ENCODE measurements at places on chromosomes 3 and 15.

GRCh38 chr3:60551455-60552209 lies 699.6 kb downstream of the FHIT start:
- DNase-seq = no peak

DNA sequence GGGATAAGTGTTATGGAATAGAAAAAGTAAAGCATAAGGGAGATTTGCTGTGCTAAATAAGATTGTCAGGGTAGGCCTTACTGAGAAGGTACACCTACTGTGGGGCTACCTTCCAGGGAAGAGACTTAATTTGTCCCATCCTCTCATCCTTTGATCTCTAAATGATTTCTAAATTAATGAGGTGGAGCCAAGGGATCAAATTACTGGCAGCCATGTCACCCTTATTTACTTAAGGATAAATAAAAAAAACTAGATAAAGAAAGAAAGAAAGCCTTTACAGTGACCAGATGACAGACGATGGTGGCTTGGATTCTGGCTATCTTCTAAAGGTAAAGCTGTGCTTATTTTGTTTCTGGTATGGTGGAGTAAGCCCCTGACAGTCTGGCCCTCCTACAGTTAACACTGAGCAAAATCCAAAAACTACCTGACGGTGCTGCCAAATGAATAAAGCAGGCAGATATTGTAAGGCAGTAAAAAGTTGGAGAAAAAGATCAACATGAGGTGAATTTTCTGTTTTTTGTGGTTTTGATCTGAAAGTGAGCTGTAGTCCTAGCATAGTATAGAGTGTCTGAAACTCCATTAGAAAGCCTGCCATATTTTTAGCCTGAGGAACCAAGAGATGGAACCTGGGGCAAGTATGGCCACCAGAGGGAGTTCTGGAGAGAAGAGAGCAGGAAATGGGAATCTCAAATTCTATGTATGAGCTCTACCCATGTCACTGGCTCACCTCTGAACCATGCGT lies 285.1 kb upstream of the MANF start:
- DNase-seq = peak; percentile 39

GRCh38 chr15:62658498-62658897 lies 384.0 kb upstream of the TPM1 start:
- peak; percentile 47 for DNase-seq

DNA sequence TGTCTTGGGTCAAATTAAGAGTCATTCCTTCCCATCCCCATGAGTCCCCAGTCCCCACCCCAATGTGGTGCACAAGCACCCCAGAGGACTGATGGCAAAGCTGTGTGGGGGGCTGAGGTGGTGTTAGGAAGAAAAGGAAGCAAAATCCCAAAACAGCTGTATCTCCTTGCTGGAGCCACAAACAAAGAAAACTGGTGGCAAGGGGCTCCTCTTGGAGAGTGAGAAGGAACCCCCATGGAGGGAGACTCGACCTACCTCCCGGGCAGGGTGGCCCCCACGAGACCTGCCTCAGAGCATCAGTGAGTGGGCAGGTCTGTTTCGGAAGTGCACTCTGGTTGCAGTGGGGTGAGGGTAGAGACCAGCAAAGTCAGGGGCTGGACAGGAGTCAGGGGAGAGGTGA lies 29.2 kb downstream of the PRR23E start:
- no peak for DNase-seq

DNA sequence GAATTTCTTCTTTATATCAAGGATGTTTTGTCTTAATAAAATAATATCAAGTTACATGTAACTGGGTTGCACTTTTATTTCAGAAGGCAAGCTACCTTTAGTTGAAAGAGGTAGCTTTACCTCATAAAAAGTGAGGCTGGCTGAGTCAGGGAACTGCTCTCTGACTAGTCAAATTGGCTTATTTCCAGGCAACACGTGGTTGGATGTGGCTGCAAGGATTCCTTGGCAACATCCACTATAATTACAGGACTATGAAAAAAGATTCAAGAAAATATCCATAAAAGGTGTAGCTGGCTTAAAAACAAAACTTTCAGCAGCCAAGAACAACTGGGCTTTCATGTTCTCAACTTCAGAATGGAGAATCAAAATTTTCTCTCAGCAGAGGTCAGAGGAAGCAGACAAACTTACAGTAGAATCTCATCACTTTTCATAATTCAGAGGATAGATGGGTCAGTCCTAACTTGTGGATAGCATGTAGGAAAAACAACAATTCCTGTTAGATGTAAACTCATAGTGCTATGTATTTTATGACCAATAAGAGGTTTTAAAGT lies 779.1 kb downstream of the MECOM start:
- peak; percentile 40 for DNase-seq

DNA sequence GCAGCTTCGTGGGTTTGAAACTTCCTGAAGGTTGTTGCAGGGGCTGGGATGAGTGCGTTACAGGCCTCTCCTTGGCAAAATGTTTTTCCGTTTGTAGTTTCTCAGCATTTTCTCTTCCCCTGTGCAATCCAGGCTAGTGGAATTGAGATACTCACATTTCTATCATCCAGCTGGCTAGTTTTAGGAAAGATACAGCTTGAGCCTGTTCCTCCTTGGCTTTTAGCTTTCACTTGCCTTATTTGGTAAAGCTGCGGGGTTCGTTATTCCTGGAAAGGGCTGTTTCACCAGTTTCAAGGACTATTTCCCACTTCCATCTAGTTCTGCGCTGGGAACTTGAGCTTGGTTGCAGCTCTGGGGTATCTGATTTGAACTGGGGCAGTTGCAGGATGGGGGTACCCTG lies 90.3 kb downstream of the ITPR1 start:
- DNase-seq = no peak

DNA sequence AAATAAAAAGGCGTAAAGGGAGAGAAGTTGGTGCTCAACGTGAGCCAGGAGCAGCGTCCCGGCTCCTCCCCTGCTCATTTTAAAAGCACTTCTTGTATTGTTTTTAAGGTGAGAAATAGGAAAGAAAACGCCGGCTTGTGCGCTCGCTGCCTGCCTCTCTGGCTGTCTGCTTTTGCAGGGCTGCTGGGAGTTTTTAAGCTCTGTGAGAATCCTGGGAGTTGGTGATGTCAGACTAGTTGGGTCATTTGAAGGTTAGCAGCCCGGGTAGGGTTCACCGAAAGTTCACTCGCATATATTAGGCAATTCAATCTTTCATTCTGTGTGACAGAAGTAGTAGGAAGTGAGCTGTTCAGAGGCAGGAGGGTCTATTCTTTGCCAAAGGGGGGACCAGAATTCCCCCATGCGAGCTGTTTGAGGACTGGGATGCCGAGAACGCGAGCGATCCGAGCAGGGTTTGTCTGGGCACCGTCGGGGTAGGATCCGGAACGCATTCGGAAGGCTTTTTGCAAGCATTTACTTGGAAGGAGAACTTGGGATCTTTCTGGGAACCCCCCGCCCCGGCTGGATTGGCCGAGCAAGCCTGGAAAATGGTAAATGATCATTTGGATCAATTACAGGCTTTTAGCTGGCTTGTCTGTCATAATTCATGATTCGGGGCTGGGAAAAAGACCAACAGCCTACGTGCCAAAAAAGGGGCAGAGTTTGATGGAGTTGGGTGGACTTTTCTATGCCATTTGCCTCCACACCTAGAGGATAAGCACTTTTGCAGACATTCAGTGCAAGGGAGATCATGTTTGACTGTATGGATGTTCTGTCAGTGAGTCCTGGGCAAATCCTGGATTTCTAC lies at the start of gene RARB:
TSS of gene RARB (plus strand) at position 322 of the 847 bp plus-strand sequence. CDS start at position 791, 469 bp downstream.
- peak; percentile 76 for DNase-seq

- DNase-seq = no peak
Observed at GRCh38 chr3:71926262-71926600, 141.3 kb upstream of the PROK2 start.

- no peak for DNase-seq
Observed at GRCh38 chr3:134309987-134310700, 59.5 kb upstream of the RYK start.

GRCh38 chr3:107496855-107497254 lies 25.9 kb upstream of the BBX start:
- DNase-seq = no peak

- no peak for DNase-seq
Observed at GRCh38 chr3:194254040-194254439, 97.1 kb downstream of the CPN2 start.

GRCh38 chr3:170703121-170703588 lies 117.3 kb upstream of the SLC7A14 start:
- DNase-seq = peak; percentile 29
